ENCODE measurements at places on chromosomes 2 and 18. TPM values are rescaled to one million over a fixed set of nuclear protein-coding genes. Genes with fewer than 3 reads are reported as not detected.

- no peak for DNase-seq
These were observed 1.4 kb downstream of the GFPT1 start for GRCh38 chr2:69385443-69386151.

DNA sequence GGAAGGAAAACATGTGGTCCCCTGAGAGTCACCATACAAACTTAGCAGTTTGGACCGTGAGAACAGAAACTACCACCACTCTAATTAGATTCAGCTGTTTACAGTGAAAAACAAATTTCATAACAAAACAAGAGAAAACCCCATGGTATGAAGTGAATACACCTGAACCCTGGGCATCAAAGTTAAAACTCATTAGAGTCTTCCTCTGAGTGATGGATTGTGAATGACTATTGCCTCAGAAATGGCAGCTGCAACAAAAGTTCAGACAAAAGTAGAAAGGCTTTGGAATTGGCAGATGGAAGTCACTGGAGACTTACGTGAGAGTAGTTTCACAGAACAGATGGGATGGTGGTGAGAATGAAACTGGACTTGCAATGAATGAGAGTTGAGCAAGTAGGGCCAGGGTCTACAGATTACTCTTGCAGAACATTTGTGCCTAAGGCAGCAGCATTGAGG lies 98.0 kb downstream of the AAK1 start:
- no peak for DNase-seq

Gene RAD51AP2
- not detected for total RNA-seq

GRCh38 chr2:121254748-121255147 lies 30.3 kb downstream of the TFCP2L1 start:
- DNase-seq: peak; percentile 26

DNA sequence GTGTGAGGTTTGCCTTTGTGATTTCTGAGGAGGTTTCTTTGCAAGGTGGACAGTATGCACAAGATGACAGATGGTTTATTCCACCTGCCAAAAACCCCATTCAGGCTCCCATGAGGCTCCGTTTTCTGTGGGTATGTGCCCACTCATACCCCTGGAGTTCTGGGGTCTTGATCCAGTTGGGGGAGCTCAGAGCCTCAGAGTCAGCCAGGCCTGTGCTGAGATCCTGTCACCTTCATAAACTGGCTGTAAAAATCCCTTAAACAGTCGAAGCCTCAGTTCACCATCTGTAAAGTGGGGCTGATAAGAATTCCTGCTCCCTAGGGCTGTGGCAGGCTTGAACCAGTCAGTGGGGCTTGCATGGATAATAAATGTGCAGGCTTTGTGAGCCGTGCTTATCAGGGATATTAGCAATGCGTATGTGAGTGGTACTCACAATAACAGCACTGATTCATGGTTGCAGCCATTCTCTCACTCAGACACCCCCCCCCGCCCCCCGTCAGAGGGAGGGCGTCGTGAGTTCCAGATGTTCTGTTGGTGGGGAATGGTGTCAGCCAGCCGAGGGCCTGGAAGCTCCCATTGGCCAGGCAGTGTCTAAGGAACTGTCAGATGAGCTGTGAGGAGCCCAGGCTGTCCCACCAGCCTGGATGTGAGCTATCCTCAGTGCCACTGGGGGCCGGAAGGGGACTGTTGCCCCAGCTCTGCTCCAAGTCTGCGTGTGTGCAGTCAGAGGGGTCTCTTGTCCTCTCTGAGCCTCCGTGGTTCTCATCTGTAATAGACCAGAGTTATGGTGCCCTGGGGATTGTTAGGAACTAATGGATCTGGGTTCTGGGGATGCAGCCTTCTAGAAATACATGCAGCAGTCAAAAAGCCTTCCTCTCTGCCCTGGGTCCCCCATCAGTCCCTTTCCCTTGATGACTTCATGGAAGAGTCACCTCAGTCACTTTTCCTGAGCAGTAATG lies 51.7 kb downstream of the KCNIP3 start:
- DNase-seq: peak; percentile 85

DNA sequence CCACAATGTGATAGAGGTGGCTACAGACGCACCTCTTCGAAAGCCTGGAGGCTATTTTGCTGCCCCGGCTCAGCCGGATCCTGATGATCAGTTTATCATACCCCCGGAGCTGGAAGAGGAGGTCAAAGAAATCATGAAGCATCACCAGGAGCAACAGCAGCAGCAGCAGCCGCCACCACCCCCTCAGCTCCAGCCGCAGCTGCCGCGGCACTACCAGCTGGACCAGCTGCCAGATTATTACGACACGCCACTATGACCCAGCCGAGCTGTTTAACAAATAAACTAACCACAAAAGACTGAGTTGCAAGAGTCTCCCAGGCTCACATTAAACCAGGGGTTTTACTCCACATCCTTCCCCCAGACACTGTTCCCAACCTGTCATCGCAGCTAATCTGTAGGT lies 263.8 kb downstream of the PHLPP1 start:
- DNase-seq: no peak

Gene TXNDC2
- 0.22 TPM for total RNA-seq

Gene THSD7B
- 1.4 TPM for total RNA-seq

- no peak for DNase-seq
These were observed 42.4 kb downstream of the SLC14A2 start for GRCh38 chr18:45657357-45658335.

DNA sequence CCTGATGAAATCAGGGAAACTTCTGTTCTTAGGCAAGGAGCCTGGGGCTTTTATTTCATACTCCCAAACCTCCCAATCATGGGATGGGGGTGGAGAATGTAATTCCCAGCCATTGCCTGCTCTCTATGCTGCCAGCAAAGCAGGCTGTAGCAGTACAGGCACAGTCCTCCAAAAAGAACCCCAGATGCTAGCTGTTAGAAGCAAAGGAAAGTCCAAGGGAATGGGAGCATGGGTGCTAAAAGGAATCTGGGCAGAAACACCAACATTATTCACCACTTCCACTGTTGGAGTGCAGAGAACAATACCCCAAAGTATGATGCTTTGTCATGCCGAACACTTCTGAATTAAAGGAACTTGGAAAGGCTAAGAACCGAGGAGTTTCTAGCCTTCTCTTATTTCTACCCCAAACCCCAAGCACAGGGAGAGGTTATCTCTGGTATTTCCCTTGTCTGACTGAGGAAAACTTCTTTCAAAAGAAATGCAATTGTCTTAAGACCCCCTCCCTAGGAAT lies 24.7 kb downstream of the MDH1 start:
- DNase-seq: no peak

DNA sequence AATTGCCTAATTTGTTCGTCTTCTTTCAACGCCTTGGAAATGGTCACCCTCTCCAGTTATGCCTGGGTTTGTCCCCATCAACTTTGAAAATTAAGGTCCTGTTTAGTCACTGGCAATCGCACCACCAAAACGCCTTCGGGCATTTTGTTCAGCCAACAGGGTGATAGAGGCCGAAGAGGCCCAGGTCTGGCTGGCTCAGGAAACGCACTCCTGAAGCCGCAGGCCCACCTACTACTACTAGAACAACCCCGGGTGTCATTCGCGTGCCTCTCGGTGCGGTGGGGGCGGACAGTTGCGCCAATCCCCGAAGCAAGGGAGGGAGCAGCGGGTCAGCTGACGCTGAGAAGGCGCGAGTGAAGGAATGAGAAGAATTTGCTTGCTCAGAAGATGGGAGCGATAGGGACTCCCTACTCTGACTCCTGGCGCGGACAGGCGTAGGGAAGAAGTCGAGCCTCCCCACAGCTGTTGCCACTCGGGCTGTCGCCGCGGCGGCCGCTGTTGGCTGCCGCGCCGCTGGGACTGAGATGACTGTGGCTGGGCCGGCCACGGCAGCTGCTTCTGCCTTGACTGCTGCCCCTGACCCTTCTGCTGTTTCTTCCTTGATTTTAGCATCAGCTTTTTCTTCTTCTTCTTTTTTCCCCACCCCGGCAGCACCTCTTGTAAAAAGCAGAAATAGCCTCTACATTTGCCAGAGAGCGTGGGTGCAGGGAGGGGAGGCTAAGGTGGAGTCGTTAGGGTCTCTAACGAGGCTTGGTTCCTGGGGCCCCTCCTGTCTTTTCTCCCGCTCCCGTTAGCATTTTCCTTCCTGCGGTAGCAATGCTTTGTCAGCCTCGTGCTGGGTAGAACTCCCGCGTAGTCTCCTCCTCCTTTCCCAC lies 387.6 kb downstream of the FIGN start:
- peak; percentile 90 for DNase-seq

DNA sequence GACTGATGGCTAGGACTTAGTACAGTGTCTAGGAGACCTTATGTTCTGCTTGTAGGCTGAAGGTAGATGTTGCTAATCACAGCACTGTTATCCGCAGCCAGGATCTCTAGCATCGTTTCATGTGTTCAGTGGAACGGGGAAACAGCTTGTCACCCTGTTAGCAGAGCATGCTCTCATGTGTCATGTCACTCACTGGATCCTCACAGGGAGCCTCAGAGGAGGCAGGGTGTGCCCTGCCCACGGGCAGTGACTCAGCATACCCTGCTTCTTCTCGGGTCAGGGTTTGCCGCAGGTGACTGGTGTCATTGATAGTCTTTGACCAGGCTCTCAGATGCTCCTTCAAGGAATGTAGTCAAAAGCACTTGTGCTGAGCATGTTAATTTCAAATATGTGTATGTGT lies 44.4 kb downstream of the RPIA start:
- no peak for DNase-seq

- DNase-seq: peak; percentile 33
These were observed 14.8 kb downstream of the KLHL29 start for GRCh38 chr2:23399674-23400261.

- DNase-seq: no peak
These were observed 172.6 kb upstream of the PID1 start for GRCh38 chr2:229443546-229444268.

GRCh38 chr18:57197261-57197660 lies 50.4 kb downstream of the BOD1L2 start:
- no peak for DNase-seq

Gene GCG
- not detected for total RNA-seq

GRCh38 chr18:6751222-6751621 lies 21.7 kb downstream of the ARHGAP28 start:
- DNase-seq: no peak

GRCh38 chr18:2642771-2643170 lies 12.8 kb upstream of the SMCHD1 start:
- no peak for DNase-seq

- DNase-seq: no peak
These were observed 14.4 kb upstream of the SALL3 start for GRCh38 chr18:78965260-78965659.

Gene SPDYA
- 2.0 TPM for total RNA-seq

GRCh38 chr2:44642123-44642857 lies 280.5 kb downstream of the CAMKMT start:
- no peak for DNase-seq

Measured in mesenteric fat pad (tissue), 1 donor.